ENCODE measurements at places on chromosomes 16 and 17. TPM values are rescaled to one million over a fixed set of nuclear protein-coding genes. Genes with fewer than 3 reads are reported as not detected.
A peak's percentile ranks its signal among the peaks of the same experiment; 100 is the strongest.

The CDRT15 gene
- not detected for total RNA-seq

The KCNG4 gene
- total RNA-seq: 0.30 TPM

The PRSS53 gene
- total RNA-seq: 5.4 TPM

The MT1E gene
- total RNA-seq: 1,068 TPM

The HBQ1 gene
- total RNA-seq: not detected

The DPH1 gene
- 67.1 TPM for total RNA-seq

- no peak overlapping the region for H3K27ac ChIP-seq
- no peak for DNase-seq
- no peaks in the 10 kb centered on the region for H3K27me3 ChIP-seq
- H3K4me3 ChIP-seq: no peak overlapping the region
- peaks cover 26% of the 10 kb centered on the region for H3K4me1 ChIP-seq
- no peaks in the 10 kb centered on the region for H3K36me3 ChIP-seq
Observed at GRCh38 chr17:66552371-66552770, 250.0 kb downstream of the PRKCA start.

GRCh38 chr17:29124135-29124924 lies 55.9 kb downstream of the MYO18A start:
- H3K27me3 ChIP-seq: no peaks in the 10 kb centered on the region
- H3K4me1 ChIP-seq: no peaks in the 10 kb centered on the region
- no peak overlapping the region for H3K4me3 ChIP-seq

DNA sequence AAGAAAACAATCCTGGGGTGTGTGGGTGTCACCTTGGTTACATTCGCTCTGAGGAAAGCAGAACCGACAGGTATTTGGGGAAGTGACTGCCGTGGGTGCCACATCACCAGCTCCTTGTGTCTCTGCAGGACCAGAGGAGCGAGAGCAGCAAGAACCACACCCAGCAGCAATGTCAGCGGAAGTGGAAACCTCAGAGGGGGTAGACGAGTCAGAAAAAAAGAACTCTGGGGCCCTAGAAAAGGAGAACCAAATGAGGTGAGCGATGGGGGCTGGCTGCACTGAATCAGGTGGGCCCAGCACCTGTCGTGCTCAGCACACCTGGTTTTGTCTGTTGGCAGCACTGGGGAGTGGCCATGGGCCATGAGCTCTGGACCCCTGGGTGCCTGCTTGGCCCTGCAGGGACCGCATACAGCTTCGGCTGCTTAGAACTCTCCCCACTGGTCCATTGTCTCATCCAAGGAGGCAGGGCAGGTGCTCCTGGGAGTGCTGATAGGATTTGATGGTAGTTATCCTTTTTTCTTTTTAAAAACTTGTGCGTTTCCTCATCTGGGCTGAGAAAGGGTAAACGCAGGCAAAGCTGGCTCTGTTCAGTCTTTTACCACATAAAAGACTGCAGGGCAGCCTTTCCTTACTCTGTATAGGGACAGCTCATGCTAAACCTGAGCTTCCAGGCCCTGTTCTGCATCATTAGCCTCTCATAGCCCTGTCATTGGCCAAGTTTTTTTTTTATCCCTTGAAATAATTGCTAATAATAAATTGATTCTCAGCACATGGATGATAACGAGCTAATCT lies 29.4 kb downstream of the HMOX2 start:
- H3K4me1 ChIP-seq: no peaks in the 10 kb centered on the region
- H3K27me3 ChIP-seq: no peaks in the 10 kb centered on the region
- no peak overlapping the region for H3K27ac ChIP-seq
- H3K4me3 ChIP-seq: no peak overlapping the region
- DNase-seq: no peak

GRCh38 chr16:57574646-57575467 lies 32.4 kb downstream of the ADGRG5 start:
- H3K27me3 ChIP-seq: no peaks in the 10 kb centered on the region
- H3K27ac ChIP-seq: no peak overlapping the region
- H3K4me3 ChIP-seq: no peak overlapping the region

DNA sequence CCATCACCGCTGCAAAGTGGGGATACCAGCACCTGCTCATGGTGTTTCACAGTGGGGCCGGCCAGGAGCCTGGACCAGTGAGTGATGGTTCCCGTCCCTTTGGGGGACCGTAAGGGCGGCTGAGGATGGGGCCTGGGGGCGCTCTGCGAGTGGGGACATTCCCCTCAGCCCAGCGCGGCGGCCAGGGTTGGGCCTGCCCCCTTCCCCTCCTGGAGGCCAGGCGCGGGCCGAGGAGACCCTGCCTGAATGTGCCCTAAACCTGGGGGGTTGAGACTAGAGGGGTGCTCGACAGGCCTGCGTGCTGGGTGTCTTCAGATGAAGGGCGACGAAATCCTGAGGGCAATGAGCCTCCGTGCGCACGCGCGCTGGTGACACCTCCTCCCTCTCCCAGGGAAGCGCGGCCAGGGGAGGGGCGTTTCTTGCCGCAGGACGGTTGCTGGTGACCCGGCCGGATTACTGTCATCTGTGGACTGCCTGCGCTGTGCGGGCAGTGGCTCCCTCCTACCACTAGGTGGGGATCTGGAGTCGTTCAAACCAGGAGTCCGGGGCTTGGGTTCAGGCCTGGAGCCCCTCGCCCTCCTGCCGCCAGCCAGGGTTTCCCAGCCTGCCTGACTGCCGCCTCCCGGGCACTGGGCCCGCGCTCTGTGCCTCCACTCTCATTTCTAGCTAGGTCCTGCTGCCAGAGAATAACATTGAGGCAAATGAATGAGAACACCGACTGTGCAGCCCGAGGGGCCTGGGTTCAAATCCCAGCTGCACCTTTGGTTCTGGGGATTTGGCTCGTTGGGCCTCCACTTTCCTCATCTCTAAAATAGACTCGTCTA lies 17.1 kb downstream of the TBX2 start:
- H3K27me3 ChIP-seq: peaks cover 14% of the 10 kb centered on the region
- H3K4me1 ChIP-seq: peaks cover 46% of the 10 kb centered on the region
- peak; percentile 77 for DNase-seq
- H3K36me3 ChIP-seq: no peaks in the 10 kb centered on the region

DNA sequence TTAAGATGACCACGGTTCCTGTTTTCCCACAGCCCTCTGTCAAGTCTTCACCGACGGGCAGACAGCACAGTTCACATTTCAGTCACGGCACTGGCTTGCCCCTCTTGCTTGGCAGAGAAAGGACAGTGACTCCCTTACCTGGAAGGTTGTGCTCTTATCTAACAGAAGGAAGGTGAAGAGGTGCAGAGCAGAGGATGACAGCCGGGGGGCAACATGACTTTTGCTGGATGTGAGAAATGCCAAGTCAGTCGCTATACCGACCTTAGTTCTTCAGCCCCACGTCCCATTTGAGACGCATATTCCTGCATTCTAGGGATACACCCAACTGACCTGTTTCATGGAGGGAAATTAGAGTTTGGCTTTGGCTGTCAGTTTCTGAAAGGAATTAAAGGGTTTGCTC lies 492.3 kb downstream of the NPIPA7 start:
- H3K27me3 ChIP-seq: no peaks in the 10 kb centered on the region
- H3K4me1 ChIP-seq: no peaks in the 10 kb centered on the region
- no peak overlapping the region for H3K4me3 ChIP-seq
- H3K36me3 ChIP-seq: no peaks in the 10 kb centered on the region

- H3K27ac ChIP-seq: peak overlapping the region; percentile 97
- DNase-seq: no peak
- H3K4me1 ChIP-seq: peaks cover 19% of the 10 kb centered on the region
- no peaks in the 10 kb centered on the region for H3K36me3 ChIP-seq
- no peak overlapping the region for H3K4me3 ChIP-seq
Observed at GRCh38 chr17:42289611-42290181, 1.4 kb downstream of the STAT5A start.

DNA sequence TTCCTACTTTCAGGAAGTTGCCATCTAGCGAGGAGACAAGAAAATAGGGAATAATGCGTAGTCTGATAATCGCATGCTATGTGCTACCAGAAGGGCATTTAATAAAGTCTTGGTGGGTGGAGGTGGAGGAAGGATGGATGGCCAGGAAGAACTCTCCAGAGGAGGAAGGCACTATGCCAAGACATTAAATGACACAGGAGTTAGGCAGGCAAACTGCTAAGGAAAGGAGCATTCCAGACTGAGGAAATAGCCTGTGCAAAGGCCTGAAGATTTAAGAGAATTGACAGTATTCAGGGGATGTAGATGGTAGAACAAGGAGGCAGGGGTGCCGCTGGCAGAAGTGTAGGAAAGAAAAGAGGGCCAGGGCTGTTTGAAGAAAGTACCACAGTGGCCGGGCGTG lies 19.3 kb upstream of the ARHGAP44 start:
- no peak overlapping the region for H3K4me3 ChIP-seq
- no peak overlapping the region for H3K27ac ChIP-seq
- H3K36me3 ChIP-seq: no peaks in the 10 kb centered on the region

DNA sequence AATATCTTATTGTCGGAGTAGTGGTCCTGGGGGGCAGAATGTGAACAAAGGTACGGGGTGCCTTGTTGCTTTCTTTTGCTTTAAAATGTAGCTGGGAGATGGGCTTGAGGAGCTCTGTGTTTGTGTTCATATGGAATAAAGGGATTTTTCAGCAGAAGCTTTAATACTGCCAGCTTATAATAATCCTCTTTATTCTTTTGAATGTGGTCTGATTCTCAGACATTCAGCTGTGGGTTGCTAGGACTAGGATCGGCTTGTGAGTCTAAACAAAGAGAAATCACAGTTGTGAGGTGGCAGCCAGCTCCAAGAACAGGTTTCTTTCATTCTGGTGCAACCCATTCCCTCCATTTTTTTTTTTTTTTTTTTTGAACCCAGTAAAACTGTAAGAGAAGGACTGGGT lies 7.2 kb downstream of the MRPL58 start:
- DNase-seq: no peak
- H3K4me3 ChIP-seq: no peak overlapping the region
- H3K27ac ChIP-seq: no peak overlapping the region
- peaks cover 72% of the 10 kb centered on the region for H3K36me3 ChIP-seq
- H3K27me3 ChIP-seq: no peaks in the 10 kb centered on the region

DNA sequence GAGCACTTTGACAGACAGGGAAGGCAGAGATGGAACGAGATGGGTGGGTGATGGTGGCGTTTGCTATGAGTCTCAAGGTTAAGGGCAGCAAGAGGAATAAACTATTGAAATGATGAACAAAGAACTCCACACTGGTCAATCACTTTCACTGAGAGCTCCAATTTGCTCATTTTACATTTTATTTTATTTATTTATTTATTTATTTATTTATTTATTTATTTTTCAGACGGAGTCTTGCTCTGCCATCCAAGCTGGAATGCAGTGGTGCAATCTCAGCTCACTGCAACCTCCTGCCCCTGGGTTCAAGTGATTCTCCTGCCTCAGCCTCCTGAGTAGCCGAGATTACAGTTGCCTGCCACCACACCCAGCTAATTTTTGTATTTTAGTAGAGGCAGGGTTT lies 669.1 kb downstream of the HS3ST4 start:
- no peak for DNase-seq
- no peaks in the 10 kb centered on the region for H3K36me3 ChIP-seq
- H3K4me3 ChIP-seq: no peak overlapping the region
- H3K4me1 ChIP-seq: no peaks in the 10 kb centered on the region
- no peak overlapping the region for H3K27ac ChIP-seq

DNA sequence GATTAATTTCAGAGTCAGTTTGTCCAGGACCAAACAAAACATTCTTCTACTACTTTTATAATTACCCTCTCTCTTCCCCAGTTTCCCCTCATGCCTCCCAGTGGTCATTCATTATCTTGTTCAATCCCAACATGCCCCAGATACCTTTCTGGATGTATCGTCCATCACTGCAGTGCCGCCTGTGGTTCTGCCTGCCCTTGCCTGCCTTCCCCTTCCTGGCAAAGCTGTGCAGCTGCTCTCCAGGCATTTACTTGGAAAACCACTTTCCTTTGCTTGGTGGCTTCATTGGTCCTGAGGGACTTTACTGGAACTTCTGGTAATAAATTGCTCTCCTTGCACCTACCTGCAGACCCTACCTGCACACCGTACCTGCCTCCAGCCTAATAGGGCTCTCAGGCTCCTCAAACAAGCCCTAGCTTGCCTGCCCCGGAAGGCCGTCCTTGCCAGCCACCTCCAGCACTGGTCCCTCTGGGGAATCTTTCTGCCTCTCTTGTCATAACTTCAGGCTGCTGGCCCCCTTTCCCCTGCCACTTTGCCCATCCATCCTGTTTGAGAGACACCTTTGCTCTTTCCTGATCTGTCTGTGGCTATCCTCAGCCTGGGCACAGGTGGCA lies 19.5 kb upstream of the MSI2 start:
- H3K27ac ChIP-seq: no peak overlapping the region
- H3K4me1 ChIP-seq: no peaks in the 10 kb centered on the region
- H3K36me3 ChIP-seq: no peaks in the 10 kb centered on the region

DNA sequence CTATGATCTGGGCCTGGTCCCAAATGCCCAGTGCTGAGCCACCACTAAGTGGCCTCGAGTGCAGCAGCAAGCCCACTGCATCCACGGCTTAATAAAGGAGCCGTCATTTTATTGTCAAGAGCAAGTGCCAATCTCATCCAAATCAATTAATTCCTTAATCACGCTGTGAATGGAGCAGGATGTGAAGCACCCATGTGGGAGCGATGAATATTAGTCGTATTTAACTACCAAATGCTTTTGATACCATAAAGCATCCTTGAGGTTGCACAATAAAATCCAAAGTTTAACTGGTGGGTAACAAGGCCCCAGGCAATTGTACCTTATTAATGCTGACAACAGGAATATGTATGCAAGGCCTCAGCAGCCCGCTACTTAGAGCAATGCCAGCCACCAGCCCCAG lies 226.0 kb upstream of the C16orf82 start:
- no peaks in the 10 kb centered on the region for H3K4me1 ChIP-seq
- no peaks in the 10 kb centered on the region for H3K36me3 ChIP-seq
- H3K27ac ChIP-seq: no peak overlapping the region
- no peaks in the 10 kb centered on the region for H3K27me3 ChIP-seq

GRCh38 chr16:65547772-65548446 lies 426.0 kb upstream of the CDH11 start:
- no peak overlapping the region for H3K4me3 ChIP-seq
- no peaks in the 10 kb centered on the region for H3K36me3 ChIP-seq
- no peaks in the 10 kb centered on the region for H3K27me3 ChIP-seq

DNA sequence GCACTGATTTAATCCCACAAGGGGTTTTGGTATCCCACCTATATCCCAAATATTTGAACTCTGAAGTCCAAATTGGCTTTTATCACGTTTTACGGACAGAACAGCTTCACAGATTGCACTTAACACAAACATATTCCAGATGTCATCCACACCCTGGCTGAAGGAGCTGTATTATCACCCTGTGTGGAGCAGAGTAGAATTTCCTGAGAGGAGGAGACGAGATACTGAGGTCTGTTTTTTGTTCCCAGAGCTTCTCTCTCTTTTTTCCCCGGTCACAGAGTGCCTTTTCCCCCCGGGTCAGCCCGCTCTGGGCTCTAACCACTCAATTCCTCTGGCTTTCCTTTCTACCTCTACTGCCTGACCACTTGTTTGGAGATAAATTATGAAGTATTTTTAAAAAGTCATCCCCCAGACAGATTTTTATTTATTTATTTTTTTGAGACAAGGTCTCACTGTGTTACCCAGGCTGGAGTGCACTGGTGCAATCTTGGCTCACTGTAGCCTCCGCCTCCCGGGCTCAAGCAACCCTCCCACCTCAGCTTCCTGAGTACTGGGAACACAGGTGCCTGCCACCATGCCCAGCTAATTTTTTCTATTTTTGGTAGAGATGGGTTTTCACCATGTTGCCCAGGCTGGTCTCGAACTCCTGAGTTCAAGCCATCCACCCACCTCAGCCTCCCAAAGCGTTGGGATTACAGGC lies 30.7 kb downstream of the DNAH2 start:
- no peak overlapping the region for H3K4me3 ChIP-seq
- H3K27me3 ChIP-seq: no peaks in the 10 kb centered on the region
- no peak overlapping the region for H3K27ac ChIP-seq
- no peak for DNase-seq

Measured in tibial nerve (tissue), 4 donors.